ENCODE measurements at places on chromosomes 3 and 15. TPM values are rescaled to one million over a fixed set of nuclear protein-coding genes. Genes with fewer than 3 reads are reported as not detected.

GOLGA8N gene
- 0.61 TPM for polyA plus RNA-seq

- DNase-seq: no peak
Measured at GRCh38 chr15:88950600-88951160, 37.5 kb upstream of the MFGE8 start.

- DNase-seq: no peak
Measured at GRCh38 chr3:105499961-105500360, 133.3 kb downstream of the ALCAM start.

DNA sequence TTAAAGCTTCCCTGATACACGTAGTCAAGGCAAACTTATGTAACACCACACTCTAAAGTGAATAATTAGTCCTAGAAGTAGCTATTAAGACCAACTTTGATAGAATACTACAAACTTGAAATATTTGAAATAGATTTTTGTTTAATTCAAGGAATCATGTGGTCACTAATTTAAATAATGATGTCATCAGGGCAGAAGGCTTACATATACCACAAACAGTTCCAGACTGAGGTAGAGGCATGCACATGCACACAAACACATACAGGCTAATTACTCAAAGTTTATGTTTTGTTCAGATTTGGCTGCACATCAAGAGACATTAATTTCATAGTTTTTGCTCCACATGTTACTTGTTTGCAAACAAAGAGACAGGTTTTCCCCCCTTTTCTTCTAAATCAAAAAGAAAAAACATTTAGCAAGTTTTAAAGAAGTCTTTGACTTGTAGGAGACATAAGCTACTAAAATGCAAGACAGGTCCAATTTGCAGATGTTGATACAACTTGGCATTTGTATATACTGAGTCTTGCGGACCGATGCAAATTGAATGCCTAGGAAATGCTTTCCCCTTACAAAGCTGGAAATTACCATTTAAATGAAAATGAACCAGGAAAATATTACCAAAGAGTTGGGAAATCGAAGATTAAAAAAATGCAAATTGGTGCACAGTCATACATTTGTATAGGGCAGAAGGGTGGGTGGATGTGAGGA lies 594.8 kb downstream of the MAGI1 start:
- DNase-seq: no peak

SLC22A13 gene
- polyA plus RNA-seq: not detected

ZNF80 gene
- polyA plus RNA-seq: not detected

USP4 gene
- polyA plus RNA-seq: 46.6 TPM

GRCh38 chr15:63221346-63221745 lies 31.9 kb downstream of the RAB8B start:
- no peak for DNase-seq

ZNF662 gene
- 1.4 TPM for polyA plus RNA-seq

GRCh38 chr3:110518031-110518430 lies 553.6 kb upstream of the NECTIN3 start:
- no peak for DNase-seq

DNA sequence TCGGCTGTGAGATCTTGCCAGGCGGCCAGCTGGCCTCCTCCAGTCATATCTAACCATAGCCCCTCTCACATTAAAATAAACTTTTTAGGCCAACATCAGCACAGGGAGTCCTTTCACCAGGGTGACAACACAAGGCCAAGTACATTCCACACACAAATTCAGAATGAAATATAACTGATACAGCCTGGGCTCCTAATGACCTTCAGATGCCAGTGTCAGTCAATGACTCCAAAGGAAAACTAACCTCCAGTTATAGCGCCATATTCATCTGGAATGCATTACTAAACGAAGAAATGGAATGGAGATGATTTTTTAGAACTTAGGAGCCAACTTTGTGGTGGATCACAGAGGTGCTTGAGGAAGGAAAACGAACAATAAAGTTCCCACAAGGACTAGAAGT lies 205.4 kb downstream of the GREM1 start:
- no peak for DNase-seq

- DNase-seq: no peak
Measured at GRCh38 chr3:15207836-15208504, 1.9 kb downstream of the CAPN7 start.

DNA sequence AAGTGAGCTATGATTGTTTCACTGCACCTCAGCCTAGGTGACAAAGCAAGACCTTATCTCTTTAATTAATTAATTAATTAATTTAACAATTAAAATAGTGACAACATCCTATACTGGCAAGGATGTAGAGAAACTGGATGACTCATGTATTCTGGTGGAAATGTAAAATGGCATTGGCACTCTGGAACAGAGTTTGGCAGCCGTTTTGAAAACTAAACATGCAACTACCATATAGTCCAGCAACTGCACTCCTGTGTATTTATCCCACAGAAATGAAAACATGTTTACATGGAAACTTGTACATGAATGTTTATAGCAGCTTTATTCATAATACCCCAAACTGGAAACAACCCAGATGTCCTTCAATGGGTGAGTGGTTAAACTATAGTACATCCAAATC lies 56.6 kb downstream of the ANP32A start:
- no peak for DNase-seq

CASR gene
- polyA plus RNA-seq: not detected

CCDC33 gene
- 0.46 TPM for polyA plus RNA-seq

TMIE gene
- 2.1 TPM for polyA plus RNA-seq

DNA sequence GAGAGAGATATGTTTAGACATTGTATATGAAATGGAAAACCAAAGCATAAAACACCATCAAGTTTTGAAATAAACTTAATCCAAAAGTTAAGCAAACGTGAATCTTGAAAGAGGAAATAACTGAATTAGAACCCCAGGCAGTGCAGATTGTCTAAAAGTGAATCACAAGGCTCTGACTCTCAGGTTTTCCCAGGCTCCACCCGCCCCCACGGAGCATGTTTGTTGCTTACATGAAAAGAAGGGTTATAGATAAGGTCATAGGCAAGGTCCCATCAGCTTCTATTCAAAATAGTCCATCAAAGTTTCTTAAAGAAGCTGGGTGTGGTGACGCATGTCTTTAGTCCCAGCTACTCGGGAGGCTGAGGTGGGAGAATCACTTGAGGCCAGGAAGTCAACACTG lies 29.0 kb upstream of the SLMAP start:
- no peak for DNase-seq

DNA sequence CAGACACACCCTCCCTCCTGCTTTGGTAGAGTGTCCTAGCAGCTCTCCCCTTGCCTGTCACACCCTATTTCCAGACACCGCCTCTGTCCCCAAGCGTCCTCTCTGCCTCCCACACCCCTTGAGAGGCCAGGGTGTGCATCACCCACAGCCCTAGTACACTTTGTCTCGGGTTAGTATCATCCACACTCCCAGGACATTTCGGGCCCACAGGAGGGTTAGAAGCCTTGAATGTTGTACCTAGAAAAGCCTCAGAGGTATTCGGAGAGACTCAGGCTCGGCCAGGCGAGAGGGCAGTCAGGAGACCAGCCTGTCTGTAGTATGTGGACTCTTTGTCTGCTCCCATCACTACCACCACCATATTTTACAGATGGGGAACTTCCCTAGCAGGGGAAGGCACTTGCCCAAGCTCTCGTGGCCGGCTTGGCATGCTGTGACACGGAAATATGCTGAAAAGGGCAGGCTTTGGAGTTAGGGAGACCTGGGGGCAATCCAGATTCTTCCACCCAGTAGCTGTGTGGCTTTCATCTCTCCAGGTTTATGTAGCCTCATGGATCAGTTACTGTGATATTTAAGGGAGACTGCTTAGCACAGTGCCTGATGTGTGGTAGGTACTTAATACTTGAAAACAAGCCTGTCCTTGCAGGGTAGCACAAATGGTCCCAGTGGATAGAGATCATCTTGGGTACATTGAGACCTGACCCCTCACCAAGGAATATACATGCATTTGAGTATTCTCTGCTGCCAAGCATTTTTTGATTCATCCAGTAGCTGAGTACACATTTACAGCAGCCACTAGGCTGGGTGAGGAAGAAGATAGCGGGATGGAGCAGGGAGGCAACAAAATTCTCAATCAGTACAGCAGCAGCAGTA lies 1.4 kb downstream of the TMEM43 start:
- DNase-seq: no peak

MINDY4B gene
- polyA plus RNA-seq: not detected

- DNase-seq: no peak
Measured at GRCh38 chr3:97932387-97932801, 39.8 kb downstream of the RIOX2 start.

KLHL25 gene
- polyA plus RNA-seq: 14.7 TPM

CGNL1 gene
- 9.1 TPM for polyA plus RNA-seq

DNA sequence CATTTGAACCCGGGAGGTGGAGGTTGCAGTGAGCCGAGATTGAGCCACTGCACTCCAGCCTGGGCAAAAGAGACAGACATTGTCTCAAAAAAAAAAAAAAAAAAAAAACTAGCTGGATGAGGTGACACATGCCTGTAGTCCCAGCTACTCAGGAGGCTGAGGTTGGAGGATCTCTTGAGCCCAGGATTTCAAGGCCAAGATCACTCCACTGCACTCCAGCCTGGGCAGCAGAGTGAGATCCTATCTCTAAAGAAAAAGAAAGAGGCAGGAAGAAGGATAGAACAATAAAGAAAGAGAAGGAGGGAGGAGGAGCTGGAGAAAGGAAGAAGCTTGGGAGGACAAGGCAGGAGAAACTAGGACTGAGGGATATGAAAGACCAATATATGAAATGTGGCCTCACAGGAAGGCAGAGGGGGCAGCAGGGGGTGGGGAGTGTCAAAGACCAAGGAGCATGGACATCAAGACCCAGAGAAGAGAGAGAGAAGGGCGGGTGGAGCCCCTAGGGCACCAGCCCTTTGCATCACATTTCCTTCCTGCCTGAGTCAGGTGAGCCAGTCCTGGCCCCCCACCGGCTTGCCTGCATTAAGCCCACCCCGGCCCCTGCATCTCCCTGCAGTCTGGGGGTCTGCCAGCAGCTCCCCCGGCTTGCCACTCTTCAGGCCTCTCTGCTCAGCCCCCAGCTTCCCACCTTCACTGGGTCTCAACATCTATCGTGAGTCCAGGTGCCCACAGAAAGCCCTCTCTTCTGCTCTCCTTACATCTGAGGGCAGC lies 11.5 kb downstream of the IGDCC3 start:
- DNase-seq: no peak

DNA sequence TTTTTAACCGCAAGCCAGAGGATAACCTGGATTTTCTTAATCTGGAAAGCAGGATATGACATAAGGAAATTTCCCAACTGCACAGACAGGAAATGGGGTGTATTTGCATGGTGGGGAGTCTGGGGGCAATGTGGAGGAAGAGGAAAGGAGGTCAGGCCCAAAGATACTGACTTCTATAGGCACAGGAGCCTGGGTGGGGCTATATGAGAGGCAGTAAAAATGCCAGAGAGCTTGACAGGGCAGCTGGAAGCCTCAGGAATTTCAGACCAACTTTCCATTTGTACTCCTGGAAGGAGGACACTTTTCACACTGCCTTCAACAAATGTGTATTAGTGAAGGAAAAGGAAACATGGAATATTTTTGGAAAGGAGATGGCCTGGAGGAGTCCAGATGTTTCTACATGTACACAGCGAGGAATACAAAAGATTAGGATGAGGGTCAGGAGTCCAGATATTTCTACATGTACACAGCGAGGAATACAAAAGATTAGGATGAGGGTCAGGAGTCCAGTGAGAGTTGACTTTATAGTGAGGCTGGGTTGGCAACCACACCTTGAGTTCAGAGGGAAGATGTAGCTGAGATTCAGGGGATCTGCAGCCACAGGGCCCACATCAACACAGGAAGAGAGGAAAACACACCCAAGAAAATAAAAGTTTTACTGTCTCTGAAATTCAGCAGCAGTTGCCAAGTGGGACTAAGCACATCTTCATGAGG lies 111.9 kb upstream of the PTPRG start:
- DNase-seq: no peak

GRCh38 chr3:88076712-88077111 lies 17.7 kb downstream of the ZNF654 start:
- no peak for DNase-seq

GRCh38 chr15:64845183-64845611 lies 3.5 kb downstream of the PLEKHO2 start:
- DNase-seq: peak; percentile 14

- no peak for DNase-seq
Measured at GRCh38 chr3:42070524-42070923, 20.6 kb upstream of the TRAK1 start.

- no peak for DNase-seq
Measured at GRCh38 chr15:100461049-100461448, 67.7 kb downstream of the CERS3 start.

DNA sequence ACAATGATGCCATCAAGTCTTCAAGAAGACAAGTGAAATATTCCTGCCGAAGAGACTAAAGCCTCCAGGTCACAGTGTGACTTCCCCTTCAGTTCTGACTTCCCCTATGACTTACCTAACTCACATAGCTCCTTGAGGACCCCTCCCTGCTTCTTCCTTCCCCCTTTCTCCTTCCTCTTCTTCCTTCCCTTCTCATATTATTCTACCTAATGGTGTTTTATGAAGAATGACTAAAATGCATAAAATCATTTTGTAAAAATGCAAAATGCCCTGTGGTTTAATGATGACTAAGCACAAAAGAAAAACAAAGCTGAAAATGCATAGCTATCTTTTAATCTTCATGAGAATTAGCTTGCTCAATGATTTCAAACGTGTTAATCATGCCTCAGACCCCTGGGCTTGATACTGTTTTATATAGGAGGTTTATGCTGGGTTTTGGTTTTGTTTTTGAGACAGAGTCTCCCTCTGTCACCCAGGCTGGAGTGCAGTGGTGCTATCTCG lies 26.1 kb upstream of the TM4SF4 start:
- DNase-seq: no peak

DNA sequence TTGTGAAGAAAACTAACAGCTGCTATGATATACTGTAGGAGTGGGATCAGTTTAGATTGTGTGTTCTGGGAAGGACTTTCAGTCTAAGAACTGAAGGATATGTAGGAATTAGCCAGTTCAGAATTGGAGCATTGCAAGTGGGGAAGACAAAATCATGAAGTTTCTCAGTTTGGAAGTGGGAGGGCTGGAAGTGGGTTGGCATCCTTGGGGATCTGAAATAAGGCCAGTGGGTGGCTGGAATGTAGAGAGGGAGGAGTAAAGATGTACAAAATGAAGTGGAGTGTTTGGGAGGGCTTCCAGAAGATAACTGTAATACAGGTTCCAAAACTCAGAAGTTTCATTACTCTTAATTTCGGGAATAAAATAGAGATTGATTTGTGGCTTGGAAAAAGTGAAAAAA lies 17.2 kb downstream of the SEC22A start:
- DNase-seq: no peak

- DNase-seq: peak; percentile 47
Measured at GRCh38 chr3:145557405-145557804, 603.6 kb downstream of the PLOD2 start.

ESYT3 gene
- 0.53 TPM for polyA plus RNA-seq

- no peak for DNase-seq
Measured at GRCh38 chr15:86522721-86523120, 443.1 kb downstream of the AGBL1 start.

GRCh38 chr3:138944929-138945708 lies 1.8 kb downstream of the FOXL2 start:
- no peak for DNase-seq

DNA sequence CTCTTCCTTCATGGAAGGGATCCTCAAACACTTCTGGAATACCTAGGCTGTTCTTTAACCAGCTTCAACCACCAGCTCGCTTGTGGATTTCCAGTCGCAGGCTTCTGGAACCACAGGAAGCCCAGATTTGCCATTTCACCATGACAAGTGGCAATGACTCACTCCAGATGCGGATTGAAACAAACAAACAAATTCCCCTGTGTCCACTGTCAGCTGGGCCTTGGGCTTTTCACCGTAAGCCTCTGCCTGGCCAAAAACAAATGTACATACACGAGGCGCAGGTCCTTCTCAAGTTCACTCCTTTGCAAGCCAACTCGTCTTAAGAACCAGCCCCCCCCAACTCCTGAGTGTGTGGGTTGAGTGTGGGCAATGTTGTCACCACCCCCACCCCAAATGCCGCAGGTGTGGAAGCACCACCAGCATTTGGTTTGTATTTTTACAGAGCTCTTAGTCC lies 8.8 kb downstream of the BCL6 start:
- DNase-seq: no peak

- no peak for DNase-seq
Measured at GRCh38 chr3:128787256-128788253, 61.6 kb downstream of the RAB7A start.
